ENCODE measurements at places on chromosomes 1 and 21.

DNA sequence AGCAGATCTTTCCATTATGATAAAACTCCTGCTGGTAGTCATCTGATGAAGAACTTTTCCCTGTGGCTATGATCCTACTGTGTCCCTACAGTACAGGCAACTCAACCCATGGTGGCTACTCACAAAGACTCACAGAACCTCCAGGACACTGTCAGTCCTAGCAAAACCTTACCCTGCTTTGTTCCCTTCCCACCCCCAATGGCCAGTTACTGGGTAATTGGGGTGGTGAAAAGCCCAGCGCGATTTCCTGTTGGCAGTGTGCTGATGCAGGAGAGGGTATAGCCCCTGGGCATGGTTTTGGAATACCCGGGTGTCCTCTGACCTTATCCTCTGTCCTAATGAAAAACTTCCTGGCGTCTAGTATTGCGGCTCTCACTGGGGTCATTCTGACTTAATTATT, 533 bp upstream of the RGL1 start:
- no peak for DNase-seq

GRCh38 chr1:17933971-17934370, 173.6 kb upstream of the IGSF21 start:
- DNase-seq: no peak

GRCh38 chr1:67484492-67484891, 54.3 kb upstream of the SERBP1 start:
- DNase-seq: no peak

DNA sequence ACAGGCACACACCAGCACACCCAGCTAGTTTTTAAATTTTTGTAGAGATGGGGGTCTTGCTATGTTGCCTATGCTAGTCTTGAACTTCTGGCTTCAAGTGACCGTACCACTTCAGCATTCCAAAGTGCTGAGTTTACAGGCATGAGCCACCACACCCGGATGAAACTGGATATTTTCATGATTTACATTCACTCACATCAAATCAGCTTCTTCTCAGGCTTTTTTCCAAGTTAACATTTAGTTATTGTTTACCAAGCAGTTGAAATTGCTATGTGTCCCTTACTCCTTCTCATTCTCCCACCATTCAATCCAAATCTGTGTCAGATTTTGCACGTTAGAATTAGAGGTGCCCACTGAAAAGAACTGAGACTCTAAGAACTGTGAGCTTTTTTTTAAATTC, 18.4 kb downstream of the RIT1 start:
- no peak for DNase-seq

DNA sequence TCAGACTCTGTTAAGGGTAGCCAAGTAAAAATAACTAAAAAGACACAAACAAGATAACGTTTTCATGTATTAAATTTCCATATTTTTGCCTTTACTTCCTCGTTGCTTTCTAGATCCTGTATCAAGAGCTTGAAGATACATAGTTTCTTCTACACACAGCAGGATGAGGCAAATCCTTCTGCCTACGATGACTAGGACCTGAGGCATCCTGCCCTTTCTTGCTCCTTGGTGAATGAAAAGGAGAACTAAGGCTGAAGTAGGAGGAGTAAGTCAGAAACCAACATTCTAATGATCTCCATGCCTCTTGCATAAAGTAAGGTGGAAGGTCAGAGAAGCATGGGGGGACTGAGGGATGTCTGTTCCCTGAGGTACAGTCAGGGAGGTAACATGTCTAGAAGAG, 102.6 kb downstream of the GPATCH2 start:
- no peak for DNase-seq

GRCh38 chr21:36463204-36463603, 16.7 kb downstream of the CLDN14 start:
- DNase-seq: no peak

GRCh38 chr1:59689730-59690129, 125.0 kb upstream of the HOOK1 start:
- DNase-seq: no peak

- DNase-seq: no peak
Measured at GRCh38 chr1:203182387-203182953, 4.0 kb downstream of the CHI3L1 start.

GRCh38 chr1:171455967-171456366, 29.4 kb upstream of the PRRC2C start:
- no peak for DNase-seq

DNA sequence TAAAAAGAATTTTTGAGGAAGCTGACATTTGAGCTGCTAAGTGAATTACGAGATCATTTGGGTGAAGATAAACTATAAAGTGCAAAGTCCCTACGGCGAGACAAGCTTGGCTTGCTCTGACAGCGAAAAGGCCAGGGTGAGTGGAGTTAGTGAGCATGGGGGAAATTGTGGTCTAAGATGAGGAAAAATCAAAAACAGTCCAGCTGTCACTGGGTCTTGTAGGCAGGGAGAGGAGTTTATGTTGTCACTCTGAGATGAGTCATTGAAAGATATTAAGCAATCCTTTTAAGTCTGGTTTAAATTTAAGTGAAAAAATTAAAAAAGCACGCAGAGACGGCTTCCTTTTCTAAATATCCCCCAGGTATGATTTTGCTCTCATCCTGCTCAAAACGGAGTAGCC, 601.9 kb downstream of the MRPL39 start:
- DNase-seq: no peak

DNA sequence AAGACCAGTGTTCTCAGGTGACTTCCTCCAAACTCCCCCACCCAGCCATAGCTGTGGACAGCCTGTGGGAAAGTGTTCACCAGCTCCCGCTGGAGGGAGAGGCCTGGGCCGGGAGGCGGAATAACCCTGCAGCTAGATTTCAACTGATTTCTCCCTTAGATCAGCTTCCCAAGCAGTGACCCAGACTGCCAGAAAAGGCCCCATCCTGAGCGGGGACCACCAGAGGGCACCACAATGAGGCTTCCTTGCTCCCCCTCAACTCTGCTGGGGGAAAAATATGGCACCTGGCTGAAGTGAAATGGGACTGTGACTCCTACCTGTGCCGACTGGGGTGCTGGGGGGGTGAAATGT, 50.8 kb downstream of the RHBG start:
- no peak for DNase-seq

GRCh38 chr1:5572794-5573193, 419.4 kb downstream of the NPHP4 start:
- DNase-seq: no peak

DNA sequence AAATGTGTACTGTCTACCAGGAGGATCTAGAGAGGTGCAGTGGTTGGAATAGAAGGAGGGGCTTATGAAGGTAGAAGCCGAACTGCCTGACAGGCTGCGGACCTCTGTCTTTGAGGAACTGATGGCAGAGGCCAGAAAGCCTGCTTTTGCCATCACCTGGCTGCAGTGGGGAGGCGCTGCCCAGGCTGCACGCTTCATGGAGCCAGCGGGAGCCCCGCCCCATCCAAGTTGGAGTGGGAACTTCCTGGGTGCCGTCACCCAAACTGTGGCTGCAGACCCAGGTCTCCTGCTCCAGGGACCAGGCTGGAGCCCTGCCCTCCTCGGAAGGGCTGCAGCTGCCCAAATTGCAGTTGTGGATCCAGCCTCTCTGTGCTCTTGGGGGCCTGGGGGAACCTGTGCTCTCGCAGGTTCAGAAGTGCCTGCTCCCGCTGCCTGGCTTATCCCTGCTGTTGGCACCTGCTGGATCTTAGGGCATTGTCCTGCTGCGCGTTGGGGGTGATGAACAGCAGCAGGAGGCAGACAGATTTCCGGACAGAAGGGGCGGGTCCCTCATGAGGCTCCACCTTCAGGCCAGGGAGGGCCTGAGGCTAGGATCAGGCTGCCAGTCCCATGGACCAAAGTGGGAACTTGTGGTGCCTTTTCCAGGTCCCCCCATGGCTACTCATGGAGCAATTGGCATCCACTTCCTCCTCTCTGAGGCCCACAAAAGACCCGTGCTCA, 118.0 kb upstream of the PLPPR4 start:
- no peak for DNase-seq

DNA sequence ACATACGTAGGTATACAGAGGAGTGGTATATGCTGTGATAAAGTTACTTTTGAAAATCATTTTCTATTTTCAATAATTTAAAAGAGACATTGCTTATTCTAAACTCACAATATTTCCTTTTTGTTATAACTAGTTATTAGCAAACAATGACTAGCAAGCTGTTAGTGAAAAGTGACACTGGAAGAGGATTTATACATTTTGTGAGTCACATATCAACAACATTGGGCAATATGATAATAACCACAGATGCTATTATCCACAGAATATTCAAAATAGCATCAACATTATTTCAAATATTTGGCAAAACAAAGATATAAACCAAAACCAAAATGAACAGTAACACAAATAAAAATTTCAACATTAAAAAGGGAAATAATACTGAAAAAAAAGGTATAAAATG, 104.0 kb upstream of the HP1BP3 start:
- DNase-seq: no peak

DNA sequence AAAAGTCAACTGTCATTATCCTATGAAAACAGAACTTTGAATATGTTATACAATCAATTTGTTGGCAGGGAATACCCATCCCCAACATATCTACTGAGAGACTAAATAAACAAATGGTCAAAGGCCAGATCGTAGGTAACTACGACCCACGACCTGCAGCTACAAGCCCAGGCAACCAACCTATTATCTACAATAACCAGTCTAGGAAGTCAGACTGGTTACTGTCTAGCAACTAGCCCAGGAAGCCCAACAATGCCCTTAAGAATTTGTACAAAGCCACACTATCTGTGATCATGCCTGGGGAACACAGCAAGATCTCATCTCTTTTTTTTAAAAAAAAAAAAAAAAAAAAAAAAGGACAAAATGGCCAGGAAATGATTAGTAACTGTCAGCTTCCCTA, 58.7 kb downstream of the SMYD3 start:
- DNase-seq: no peak

- DNase-seq: no peak
Measured at GRCh38 chr1:33338440-33339211, 17.7 kb upstream of the A3GALT2 start.

DNA sequence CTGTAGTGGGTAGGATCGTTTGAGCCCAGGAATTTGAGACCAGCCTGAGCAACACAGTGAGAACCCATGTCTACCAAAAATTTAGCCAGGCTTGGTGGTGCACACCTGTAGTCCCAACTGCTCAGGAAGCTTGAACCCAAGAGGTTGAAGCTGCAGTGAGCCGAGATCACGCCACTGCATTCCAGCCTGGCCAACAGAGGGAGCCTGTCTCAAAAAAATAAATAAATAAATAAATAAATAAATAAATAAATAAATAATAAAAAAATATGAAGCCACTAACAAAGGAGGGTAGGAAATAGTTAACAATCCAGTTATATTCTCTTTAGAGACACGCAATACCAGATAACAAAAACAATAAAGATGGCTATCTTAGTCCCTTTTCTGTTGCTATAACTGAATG, 11.9 kb upstream of the CBR3 start:
- no peak for DNase-seq

- DNase-seq: no peak
Measured at GRCh38 chr1:20771780-20772179, 15.3 kb downstream of the HP1BP3 start.

GRCh38 chr1:188660572-188660971, 1817.1 kb downstream of the BRINP3 start:
- DNase-seq: no peak

DNA sequence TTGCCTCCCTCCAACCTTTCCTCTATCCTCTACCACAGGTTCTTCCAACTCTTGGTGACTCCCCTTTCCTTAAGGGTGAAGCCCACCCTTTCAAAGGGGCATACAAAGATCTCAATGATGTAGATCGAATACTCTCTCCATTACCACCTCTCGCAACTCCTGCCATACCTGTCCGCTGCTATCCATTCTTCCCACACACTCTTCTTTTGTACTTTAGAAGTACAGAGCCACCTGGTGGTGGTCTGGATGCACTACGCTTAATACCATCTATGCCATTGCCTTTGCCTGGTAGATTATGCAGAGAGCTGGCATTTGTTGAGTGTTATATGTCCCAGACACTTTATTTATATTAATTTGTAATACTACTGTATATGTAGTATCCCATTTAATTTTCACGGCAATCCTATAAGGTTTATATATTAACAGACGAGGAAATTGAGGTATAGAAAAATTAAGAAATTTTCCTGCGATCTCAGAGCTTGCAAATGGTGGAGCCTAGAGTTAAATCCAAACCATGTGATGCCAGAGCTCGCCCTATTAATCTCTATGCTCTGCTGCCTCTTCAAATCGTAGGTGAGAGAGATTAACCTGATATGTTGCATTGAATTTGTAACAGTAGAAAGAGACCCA, 22.9 kb downstream of the TSHB start:
- no peak for DNase-seq

DNA sequence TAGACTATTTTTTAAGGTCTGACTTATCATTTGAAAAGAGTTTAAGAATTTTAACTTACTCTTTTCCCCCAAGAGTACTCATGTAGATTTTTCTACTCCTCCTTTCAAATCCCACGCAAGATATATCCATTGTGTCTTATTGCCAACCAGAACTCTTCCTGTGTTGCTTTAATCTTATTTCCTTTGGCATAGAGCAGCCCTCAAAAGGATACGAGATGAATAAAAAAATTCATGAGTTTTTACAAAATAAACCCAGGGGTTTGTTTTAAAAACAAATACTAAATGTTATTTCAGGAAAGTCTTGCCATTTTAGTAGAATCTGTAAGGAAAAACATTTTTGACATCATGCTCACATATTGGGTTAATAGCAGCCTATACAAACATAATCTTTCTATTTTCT, 543.2 kb upstream of the CXADR start:
- no peak for DNase-seq

GRCh38 chr1:7253118-7253480, 467.8 kb downstream of the CAMTA1 start:
- no peak for DNase-seq

GRCh38 chr1:230540421-230541155, 101.7 kb upstream of the COG2 start:
- no peak for DNase-seq

- DNase-seq: no peak
Measured at GRCh38 chr1:155729031-155729898, 40.4 kb downstream of the DAP3 start.

DNA sequence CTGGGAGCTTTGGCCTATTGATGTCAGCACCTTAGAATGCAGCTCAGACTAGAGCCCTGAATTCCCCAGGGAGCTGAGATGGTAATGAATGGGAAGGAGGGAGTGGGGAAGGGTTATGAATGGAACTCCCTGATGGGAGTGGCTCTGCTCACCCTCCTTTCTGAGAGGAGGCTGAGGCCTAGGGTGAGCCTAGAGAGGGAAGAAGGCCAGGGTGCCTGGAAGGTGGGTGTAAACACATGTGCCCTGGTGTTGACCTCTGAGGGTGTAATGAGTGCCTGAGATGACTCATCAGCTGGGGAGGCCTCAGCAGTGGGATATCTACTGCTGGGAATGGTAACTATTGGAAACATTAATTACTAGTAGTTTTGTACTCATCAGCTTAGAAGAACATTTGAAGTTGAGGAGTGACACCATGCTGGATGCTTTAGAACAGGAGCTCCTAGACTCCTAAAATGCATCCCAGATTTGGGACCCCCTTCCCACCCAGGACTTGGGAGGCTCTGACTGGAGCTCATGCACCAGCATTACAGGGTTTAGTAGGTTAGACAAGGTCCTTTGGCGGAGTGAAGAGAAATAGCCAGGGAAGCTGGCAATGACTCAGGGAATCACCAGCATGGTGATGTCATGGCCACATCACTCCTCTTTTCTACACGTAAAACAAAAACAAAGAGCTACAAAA, 16.0 kb upstream of the PIGV start:
- DNase-seq: no peak

GRCh38 chr1:220451532-220451931, 76.4 kb upstream of the MARK1 start:
- peak; percentile 26 for DNase-seq

Measured in forelimb muscle (tissue), 1 donor.